ENCODE measurements at places on chromosomes 6 and 20.

- peak; percentile 41 for DNase-seq
Observed at GRCh38 chr6:13303668-13304017, 24.7 kb downstream of the TBC1D7 start.

DNA sequence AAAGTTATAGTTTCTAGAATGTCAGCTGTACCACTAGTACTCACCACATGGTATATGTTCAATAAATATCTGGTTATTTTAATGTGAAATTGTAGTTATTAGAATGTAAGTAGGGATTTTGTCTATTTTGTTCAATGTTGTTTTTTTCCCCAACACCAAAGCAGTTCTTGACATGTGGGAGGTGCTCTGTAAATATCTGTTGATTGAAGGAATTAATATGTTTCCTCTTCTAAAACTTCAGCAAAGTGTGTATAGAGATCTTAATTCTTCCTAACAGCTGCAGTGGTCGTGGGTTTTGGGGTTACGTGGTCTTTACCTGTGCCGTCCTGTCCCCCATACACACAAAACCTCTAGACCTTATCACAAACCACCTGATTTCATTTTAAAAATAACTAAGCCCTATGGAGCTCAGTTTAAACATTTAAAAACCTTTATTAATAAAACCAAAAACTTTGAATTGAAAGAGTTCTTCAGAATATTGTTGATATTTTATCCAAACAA lies 471.9 kb upstream of the SOX4 start:
- DNase-seq, result no peak

GRCh38 chr20:11766961-11767360 lies 150.7 kb upstream of the BTBD3 start:
- DNase-seq, result no peak

DNA sequence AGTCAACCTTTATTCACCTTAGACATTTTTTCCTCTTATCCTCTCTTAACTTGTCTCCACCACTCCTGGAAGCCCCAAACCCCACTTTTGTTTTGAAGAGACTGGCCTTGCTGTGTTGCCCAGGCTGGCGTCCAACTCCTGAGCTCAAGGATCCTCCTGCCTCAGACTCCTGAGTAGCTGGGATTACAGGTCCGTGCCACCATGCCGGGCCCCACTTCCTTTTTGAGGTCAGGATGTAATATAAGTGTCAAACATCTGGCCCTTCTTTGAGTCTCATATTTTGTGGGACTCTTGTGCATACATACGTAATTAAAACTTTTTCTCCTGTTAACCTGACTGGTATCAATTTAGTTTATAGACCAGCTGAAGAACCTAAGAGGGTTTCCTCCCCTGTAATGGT lies 1.4 kb upstream of the CDK19 start:
- no peak for DNase-seq

DNA sequence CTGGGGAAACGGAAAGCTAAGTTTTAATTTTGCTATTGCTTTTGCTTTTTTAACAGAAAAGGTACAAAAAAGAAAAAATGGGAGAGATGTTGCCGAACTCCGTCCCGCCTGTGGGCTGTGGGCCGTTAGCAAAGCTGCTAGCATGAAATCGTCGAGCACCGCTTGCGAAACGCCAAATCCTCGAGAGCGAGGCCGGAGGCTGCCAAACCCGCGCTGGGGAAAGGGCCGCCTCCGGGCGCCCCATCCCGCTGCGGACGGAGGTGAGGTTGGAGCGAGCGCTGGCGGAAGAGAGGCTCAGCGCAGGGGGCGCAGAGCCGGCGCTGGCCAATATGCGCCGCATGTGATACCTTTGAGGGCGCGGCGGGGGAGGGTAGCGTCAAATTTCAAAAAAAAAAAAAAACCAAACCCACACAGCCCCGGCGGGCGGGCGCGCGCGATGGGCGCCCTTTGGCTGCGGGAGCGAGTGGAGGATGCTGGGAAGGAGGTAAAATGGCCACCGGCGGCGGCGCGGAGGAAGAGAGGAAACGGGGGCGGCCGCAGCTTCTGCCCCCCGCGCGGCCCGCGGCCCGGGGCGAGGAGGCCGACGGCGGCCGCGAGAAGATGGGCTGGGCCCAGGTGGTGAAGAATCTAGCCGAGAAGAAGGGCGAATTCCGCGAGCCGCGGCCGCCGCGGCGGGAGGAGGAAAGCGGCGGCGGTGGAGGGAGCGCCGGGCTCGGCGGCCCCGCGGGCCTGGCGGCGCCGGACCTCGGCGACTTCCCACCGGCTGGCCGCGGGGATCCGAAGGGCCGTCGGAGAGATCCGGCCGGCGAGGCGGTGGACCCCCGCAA lies at the start of gene ZCCHC3:
Gene ZCCHC3 (plus strand): TSS at position 473 of the 827 bp plus-strand sequence. CDS start 17 bp downstream, at position 490.
- DNase-seq, result peak; percentile 85

DNA sequence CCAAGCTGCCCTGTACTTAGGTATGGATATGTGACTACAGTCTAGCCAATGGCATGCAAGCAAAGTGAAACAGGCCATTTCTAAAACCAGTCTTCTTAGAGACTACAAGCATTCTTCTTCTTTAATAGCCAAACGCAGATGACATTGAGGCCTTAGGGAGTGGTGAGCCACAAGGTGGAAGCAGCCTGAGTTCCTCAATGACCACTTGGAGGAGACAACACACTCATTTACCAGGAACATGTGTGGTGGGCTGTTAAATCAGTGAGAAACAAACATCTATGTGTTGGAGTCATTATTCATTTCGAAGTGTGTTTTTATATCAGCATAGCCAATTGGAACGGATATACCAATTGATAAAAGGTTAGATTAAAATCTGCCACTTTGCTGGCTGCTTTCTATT lies 122.0 kb downstream of the GFRAL start:
- DNase-seq, result no peak

- no peak for DNase-seq
Observed at GRCh38 chr6:118912646-118913045, 18.7 kb downstream of the ASF1A start.
